ENCODE measurements at places on chromosomes 2 and 18.

GRCh38 chr2:134122610-134123009, 131.3 kb upstream of the MGAT5 start:
- DNase-seq: peak; percentile 41

DNA sequence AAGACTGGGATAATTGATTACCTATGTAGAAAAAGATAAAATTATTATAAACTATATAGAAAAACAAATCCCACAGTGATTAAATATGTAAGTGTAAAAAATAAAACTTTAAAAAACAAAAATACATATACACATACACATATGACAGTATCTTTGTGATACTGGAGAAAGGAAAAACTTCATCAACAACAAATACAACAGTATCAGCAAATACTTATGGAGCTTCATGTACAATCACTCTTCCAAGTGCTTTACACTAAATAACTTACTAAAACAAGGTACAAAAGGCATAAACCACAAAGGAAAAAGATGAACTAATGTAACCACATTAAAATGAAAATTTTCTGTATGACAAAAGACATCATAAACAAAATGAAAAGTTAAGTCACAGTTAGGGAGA, 24.1 kb upstream of the GFPT1 start:
- DNase-seq: no peak

DNA sequence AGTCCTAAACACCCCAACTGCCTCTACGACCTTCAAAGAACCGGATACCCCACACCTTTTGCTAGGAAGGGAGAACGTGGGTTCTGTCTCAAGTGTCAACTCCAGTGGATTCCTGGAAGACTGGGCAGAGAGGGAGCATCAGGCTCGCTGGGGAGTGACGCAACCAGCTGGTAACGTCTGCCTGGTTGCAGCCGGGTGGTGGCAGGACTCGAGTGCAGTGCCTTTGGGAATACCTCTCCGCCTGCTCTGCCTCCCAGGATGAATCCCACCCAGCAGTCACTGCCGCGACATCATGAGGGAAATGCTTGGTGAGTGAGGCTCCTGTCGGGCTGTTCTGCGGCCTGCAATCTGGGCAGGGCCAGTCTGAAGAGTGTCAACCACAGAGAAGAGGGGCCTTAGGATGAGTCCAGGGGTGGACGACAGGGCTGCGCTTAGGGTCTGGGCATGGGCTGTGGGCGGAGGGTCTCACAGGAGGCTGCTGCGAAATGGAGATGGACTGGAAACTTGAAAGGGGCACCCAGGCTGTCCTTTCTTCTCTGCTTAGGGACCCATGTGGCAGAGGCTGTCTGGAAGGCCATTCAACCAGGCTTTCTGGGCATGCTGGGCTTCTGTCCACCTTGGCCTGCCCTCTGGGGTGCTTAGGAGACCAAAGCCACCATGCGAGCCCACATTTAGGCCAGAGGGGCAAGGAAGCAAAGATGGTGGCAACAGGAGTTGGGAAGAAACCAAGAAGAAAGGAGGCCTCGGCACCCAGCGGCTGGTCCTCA, 12.9 kb downstream of the GPR17 start:
- no peak for DNase-seq

GRCh38 chr2:88443353-88443938, 9.0 kb downstream of the FOXI3 start:
- no peak for DNase-seq

DNA sequence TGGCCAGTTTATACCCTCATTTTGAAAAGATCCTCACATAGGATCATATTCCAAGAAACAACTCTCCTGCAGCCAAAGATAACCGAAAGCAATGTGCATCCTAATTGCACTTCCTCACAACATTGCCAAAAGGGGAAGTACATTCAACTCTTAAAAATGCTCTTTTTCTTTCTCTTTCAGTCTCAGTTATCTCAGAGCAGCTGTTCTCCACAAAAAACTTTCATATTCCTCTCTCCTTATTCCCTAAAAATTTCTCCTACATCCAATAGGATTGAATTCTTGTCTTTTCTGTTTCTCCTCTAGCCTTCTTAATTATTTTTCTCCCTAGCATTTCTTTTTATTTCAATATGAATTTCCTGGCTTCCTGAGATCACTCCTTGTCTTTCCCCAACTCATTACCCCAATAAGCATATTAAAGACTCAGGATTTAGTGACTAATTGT, 7.4 kb upstream of the VRK2 start:
- DNase-seq: no peak

DNA sequence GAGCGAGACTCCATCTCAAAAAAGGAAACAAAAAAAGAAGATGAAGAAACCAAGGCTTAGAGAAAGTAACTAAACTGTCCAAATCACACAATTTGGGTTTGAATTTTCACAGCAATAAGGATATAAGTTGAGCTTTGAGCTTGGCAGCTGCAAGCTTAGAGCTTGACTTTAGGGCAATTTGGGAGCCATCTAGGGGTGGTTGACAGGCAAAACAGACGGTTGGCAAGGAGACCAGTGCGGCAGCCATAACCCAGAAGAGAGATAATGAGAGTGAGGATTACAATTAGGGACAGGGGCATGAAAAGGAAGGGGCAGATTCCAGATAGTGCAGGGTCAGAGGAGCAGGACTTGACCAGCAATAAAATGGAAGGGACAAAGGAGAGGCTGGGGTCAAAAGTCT, 382.2 kb upstream of the HNRNPA3 start:
- no peak for DNase-seq

GRCh38 chr2:181038796-181039195, 58.4 kb downstream of the UBE2E3 start:
- DNase-seq: no peak

- DNase-seq: no peak
These were observed 26.8 kb upstream of the NABP1 start for GRCh38 chr2:191650896-191651773.

DNA sequence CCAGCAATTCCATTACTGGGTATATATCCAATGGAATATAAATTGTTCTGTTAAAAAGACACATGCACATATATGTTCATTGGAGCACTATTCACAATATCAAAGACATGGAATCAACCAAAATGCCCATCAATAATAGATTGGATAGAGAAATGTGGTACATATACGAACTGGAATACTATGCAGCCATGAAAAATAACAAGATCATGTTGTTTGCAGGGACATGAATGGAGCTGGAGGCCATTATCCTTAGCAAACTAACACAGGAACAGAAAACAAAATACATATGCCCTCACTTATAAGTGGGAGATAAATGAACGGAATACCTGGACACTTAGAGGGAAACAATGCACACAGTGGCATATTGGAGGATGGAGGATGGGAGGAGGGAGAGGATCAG, 355.8 kb downstream of the CCDC85A start:
- DNase-seq: no peak

DNA sequence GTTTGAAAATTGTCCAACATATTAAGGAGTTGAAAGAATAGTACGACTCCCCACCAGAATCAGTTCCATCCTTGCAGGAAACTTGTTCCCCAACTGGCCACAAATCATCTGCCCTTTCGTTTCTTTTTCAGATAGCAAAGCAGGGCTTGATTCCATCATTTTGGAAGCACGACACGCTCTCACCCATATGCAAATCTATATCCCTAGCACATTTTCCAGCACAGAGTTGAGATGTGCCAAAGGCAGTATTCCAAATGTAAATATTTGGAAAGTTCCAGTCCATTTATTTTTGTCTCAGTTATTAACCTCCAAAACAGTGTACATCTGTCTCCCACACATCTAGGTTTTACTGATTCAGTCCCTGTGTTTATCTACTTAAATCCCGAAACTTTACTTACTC, 128.8 kb upstream of the BCL2L11 start:
- no peak for DNase-seq

DNA sequence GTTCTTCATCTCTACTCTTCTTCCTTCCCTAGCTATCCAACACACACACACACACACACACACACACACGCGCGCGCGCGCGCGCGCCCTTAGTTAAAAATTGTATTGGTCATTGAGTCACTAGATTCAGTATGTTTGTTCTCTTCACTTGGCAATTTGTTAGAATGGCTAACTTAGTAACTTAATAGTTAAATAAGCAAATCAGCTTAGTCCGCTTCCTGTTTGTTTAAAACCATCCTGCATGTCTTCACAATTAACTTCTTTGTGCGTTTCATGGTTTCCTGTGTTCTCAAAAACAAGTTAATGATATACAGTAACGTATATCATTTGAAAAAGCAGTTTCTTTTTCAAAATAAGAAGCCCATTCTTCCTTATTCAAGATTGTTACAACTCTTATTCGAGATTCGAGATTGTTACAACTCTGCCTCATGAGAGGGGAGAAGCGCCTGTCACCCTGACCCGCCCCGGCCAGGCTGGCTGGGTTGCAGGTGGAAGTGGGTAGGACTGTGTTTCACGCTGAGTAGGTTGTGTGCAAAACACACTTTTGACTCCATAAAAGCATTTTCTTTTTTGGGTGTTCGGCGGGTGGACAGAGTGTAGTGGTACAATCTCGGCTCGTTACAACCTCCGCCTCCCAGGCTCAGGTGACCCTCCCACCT, 9.5 kb upstream of the CNNM3 start:
- no peak for DNase-seq

GRCh38 chr2:151808258-151809072, 19.8 kb downstream of the ARL5A start:
- no peak for DNase-seq

DNA sequence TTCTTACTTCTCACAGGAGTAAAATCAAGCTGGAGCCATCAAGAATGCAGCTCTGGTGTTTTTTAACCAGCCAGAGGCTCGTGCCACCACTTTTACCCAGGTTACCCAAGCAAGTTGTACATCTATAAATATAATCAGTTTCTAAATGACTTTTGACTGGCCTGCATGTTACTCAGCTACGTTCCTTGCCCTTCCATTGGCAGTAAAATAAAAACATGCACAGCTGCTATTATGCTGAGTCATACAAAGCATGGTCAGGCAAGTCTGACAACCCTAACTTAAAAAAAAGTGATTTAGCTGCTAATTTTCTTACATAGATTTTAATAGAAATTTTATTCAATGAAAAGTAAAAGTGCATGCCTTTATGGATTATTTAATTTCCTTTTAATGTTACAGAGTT, 111.7 kb upstream of the CSRNP3 start:
- DNase-seq: peak; percentile 37

GRCh38 chr2:59068255-59068654, 827.1 kb upstream of the FANCL start:
- DNase-seq: no peak

DNA sequence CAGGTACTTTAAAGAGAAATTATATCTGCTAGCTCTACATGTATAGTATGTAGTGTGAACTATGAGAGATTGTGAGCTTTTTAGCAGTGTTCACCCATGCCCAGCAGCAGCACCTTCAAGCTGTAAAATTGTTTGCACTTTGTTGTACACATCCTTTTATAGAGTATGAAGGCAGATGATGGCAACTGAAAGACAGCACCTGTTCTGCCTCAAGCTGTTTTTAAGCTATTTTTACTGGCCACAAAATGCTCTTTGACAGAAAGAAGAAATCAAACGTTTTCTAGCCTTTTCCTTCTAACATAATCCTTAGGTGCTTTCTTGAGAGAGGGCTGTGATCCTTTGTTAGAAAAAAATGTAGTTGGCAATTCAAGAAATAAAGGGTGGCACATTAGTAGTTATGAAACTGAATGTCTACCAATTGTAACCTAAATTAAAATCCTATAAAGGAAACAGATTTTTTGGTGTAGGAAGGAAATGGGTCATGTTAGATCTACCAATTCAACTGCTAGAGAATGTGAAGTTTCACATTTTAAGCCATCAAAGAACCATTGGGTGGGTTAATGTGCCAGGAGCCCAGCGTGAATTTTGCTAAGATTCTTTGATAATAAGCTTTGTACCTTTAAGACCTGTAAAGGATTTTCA, 59.5 kb downstream of the R3HDM1 start:
- DNase-seq: no peak

GRCh38 chr2:137154946-137155345, 389.6 kb downstream of the THSD7B start:
- no peak for DNase-seq

DNA sequence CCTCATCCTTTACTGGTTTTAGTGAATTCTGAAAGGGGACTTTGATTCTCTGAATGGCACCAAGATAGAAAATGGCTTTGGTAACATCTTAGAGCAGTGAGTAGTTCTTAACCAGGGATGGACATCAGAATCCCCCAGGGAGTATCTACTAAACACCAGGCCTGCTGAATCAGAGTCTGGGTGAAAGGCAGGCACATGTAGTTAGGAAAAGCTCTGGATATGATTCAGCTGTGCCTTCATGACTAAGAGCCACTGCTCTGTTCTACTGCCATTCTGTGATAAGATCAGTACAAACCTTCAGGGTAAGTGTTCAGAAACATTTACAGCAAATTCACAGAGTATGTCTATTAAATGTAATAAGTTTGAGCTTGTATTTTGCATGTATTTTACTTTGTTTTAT, 46.2 kb upstream of the B3GNT2 start:
- DNase-seq: no peak

GRCh38 chr2:112137516-112138158, 548 bp upstream of the FBLN7 start:
- DNase-seq: no peak

DNA sequence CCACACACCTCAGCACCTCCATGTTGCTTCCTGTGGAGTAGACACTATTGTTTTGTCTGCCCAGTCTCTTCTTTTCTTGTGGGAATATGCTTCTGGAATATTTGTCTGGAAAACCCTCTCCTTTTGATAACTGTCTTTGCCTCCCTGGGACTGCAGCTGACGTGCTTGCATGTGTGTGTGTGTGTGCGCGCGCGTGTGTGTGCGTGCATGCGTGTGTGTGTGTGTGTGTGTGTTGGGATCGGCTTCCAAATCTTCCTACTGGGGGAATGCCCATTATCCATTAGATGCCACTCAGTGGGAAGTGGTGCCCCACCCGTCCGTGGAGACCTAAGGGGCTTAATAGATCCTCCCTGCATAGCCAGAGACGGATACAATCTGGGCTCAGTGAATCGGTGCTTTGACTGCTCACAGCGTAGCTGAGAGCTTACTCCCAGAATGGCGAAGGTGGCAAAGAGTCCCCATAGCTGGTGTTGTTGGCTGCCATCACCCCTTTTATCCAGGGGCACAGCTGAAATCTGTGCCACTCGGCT, 86.9 kb downstream of the RRM2 start:
- no peak for DNase-seq

DNA sequence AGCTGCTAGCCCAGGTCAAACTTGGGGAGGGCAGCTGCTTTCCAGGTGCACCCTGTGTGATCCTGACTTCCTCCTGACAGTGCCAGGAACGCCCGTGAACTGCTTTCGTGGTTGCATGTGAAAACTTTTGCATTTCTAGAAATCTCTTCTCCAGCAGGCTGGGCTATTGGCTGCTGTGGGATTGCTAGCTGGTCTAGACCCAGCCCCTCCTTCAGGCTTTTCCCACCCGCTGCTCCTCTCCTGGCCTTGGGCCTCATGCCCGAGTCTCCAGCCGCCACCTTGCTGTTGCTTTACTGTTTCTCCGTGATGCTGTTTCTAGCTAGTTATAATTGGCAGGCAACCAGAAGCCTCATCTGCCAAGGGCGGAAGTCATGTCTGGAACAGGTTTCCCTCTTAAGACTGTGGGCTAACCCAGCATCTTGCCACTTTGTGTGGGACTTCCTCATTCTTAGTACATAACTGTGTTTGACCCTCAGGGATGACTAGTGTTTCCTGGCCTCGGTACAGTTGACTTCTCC, 27.0 kb upstream of the MGAT4A start:
- DNase-seq: peak; percentile 58

GRCh38 chr2:147468963-147469362, 375.9 kb upstream of the ACVR2A start:
- DNase-seq: no peak

GRCh38 chr2:162123806-162124758, 28.0 kb downstream of the GCG start:
- peak; percentile 70 for DNase-seq

Measured in T47D (cell line).